ENCODE measurements at places on chromosomes 6 and 20. TPM values are rescaled to one million over a fixed set of nuclear protein-coding genes. Genes with fewer than 3 reads are reported as not detected.

DNA sequence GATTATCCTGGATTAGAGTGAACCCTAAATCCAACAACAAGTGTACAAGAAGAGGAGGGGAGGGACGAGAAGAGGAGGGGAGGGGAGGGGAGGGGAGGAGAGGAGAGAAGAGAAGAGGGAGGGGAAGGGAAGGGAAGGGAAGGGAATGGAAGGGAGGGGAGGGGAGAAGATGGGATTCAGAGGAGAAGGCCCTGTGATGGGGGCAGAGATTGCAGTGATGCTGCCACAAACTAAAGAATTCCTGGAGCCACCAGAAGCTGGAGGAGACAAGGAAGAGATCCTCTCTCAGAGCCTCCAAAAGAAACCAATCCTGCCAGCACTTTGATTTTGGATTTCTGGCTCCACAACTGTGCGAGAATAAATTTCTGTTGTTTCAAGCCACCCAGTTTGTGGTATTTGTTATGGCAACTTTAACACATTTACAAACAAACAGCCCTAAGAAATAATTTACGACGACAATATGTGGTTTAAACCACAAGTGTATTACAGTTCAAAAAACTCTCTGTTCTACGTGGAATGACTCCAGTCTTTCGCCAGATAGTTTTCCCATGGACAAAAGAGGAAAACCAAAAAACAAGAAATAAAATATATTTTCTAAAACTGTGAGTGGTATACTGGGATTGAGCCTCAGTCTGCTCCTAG lies 235.4 kb downstream of the HDGFL1 start:
- H3K36me3 ChIP-seq = no peaks in the 10 kb centered on the region
- no peak for DNase-seq
- H3K27me3 ChIP-seq = no peaks in the 10 kb centered on the region
- H3K4me3 ChIP-seq = no peak overlapping the region

- H3K27me3 ChIP-seq = no peaks in the 10 kb centered on the region
- H3K36me3 ChIP-seq = no peaks in the 10 kb centered on the region
- no peak for DNase-seq
- H3K27ac ChIP-seq = no peak overlapping the region
Observed at GRCh38 chr6:109087661-109088264, 6.9 kb downstream of the SESN1 start.

DNA sequence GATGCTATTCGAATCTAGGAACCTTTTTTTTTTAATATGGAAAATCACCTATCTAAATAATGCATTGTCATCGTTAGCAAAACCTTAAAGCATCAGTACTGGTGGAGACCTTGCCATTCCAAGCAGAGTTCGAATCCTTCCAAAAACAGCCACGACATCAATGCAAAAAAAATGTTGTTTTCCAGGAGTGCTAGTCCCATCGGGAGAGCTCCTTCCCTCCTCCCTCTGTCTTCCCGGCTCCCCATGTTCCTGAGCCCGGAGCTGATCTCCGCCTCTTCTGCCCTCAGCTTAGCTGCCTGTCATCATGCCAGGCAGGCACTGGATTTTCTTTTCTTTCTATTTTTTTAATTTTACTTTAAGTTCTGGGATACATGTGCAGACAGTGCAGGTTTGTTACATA lies 153.6 kb upstream of the QKI start:
- H3K4me3 ChIP-seq = no peak overlapping the region
- H3K36me3 ChIP-seq = no peaks in the 10 kb centered on the region
- H3K27me3 ChIP-seq = peaks cover 3% of the 10 kb centered on the region
- peaks cover 9% of the 10 kb centered on the region for H3K4me1 ChIP-seq

GRCh38 chr20:34468951-34469350 lies 47.3 kb upstream of the DYNLRB1 start:
- no peak overlapping the region for H3K27ac ChIP-seq
- H3K4me3 ChIP-seq = no peak overlapping the region
- no peaks in the 10 kb centered on the region for H3K27me3 ChIP-seq
- no peak for DNase-seq
- peaks cover 7% of the 10 kb centered on the region for H3K4me1 ChIP-seq

The ENPP4 gene
- 45.0 TPM for total RNA-seq

The CST5 gene
- total RNA-seq = not detected

The DCDC2 gene
- total RNA-seq = not detected
